Esophagus muscularis mucosa (tissue), 4 donors: ENCODE measurements at places on chromosomes 3 and 15. TPM values are rescaled to one million over a fixed set of nuclear protein-coding genes. Genes with fewer than 3 reads are reported as not detected.

DNA sequence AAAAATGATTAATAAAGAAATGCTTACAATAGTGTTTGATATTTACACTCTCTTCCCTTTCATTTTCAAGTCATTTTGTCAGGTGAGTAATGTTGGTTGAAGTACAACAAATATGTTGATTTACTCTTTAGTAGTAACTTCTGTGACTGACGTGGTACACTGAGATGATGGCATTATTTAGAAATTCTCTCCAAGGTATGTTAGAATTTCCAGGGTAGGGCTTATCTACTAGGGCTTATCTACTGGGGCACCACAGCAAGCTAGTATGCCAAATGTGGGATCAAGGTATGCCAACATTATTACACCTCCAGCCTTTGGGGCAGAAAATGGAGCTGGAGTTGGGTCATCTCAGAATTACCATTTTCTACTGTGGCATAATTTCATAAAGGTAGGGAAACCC lies 157.4 kb upstream of the AGTR1 start:
- DNase-seq: no peak

DNA sequence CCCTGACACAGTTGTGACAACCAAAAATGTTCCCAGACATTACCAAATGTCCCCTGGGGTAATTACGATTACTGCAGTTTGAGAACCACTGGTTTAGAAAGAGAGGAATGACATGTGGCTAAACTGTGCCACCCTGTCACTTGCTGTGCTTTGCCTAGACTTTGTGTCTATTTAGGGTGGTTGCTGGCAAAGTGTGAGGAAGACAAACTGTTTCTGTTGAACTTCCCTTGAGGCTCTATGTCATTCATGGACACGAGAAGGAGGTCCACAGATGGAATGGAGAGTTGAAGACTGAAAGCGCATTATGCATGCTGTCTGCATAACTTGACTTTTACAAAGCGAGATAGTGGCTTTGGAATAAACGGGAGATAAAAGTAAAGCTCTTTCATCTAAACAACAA lies 316.7 kb downstream of the FEZF2 start:
- DNase-seq: no peak

GRCh38 chr3:64266983-64267382 lies 41.7 kb upstream of the PRICKLE2 start:
- DNase-seq: no peak

GRCh38 chr15:50797926-50798325 lies 32.4 kb upstream of the SPPL2A start:
- DNase-seq: no peak

GRCh38 chr3:168405288-168405687 lies 309.6 kb upstream of the GOLIM4 start:
- DNase-seq: no peak

GRCh38 chr3:170723241-170723640 lies 137.4 kb upstream of the SLC7A14 start:
- DNase-seq: no peak

DNA sequence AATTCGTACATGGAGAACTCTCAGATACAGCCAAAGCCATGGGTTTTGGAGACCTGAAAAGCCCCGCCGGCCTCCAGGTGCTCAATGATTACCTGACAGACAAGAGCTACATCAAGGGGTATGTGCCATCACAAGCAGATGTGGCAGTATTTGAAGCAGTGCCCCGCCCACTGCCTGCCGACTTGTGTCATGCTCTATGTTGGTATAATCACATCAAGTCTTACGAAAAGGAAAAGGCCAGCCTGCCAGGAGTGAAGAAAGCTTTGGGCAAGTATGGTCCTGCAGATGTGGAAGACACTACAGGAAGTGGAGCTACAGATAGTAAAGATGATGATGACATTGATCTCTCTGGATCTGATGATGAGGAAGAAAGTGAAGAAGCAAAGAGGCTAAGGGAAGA lies 23.5 kb downstream of the MYO5A start:
- peak; percentile 64 for DNase-seq

DNA sequence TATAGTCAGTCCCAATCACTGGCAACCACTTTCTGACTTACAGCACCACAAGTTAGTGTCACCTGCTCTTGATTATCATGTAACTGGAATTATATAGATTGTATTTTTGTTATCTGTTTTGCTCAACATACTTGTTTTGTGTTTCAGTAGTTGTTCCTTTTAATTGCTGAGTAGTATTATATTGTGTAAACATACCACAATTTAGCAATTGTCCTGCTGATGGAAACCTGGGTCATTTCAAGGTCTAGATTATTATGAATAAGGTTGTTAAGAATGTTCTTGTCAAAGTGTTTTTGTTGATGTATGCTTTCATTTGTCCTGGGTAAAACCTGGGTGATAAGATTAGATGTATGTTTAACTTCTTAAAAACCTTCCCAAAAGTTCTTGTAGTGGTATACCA lies 82.1 kb upstream of the MELTF start:
- DNase-seq: no peak

- no peak for DNase-seq
Observed at GRCh38 chr3:121482660-121483059, 63.1 kb downstream of the POLQ start.

- peak; percentile 81 for DNase-seq
Observed at GRCh38 chr3:39277893-39278615, 1.8 kb downstream of the CX3CR1 start.

ARGFX gene
- not detected for total RNA-seq

HSPBAP1 gene
- 14.5 TPM for total RNA-seq

CCR8 gene
- not detected for total RNA-seq

DUOX2 gene
- total RNA-seq: under 0.01 TPM

NMNAT3 gene
- total RNA-seq: 12.0 TPM
